Fibroblast of skin of right quadriceps (primary cell): ENCODE measurements at places on chromosomes 13 and 19.

GRCh38 chr19:56504581-56504980 lies 3.1 kb upstream of the ZNF471 start:
- peak; percentile 5 for DNase-seq

GRCh38 chr13:25440061-25440460 lies 68.3 kb downstream of the ATP8A2 start:
- DNase-seq = no peak

GRCh38 chr19:29947871-29948270 lies 5.8 kb downstream of the URI1 start:
- no peak for DNase-seq

DNA sequence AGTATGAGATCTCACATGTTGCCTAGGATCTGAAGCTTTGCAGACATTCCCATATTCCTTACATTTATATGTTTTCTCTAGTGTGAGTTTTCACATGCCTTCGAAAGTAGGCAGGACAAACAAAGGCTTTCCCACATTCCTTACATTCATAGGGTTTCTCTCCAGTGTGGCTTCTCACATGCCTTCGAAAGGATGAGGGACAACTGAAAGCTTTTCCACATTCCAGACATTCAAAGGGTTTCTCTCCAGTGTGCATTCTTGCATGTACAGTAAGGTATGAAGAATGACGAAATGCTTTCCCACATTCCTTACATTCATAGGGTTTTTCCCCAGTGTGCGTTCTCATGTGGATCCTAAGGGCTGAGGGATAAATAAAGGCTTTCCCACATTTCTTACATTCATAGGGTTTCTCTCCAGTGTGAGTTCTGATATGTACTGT lies 14.2 kb downstream of the ZNF699 start:
- peak; percentile 18 for DNase-seq

GRCh38 chr13:100138859-100139491 lies 50.1 kb downstream of the PCCA start:
- DNase-seq = peak; percentile 11

DNA sequence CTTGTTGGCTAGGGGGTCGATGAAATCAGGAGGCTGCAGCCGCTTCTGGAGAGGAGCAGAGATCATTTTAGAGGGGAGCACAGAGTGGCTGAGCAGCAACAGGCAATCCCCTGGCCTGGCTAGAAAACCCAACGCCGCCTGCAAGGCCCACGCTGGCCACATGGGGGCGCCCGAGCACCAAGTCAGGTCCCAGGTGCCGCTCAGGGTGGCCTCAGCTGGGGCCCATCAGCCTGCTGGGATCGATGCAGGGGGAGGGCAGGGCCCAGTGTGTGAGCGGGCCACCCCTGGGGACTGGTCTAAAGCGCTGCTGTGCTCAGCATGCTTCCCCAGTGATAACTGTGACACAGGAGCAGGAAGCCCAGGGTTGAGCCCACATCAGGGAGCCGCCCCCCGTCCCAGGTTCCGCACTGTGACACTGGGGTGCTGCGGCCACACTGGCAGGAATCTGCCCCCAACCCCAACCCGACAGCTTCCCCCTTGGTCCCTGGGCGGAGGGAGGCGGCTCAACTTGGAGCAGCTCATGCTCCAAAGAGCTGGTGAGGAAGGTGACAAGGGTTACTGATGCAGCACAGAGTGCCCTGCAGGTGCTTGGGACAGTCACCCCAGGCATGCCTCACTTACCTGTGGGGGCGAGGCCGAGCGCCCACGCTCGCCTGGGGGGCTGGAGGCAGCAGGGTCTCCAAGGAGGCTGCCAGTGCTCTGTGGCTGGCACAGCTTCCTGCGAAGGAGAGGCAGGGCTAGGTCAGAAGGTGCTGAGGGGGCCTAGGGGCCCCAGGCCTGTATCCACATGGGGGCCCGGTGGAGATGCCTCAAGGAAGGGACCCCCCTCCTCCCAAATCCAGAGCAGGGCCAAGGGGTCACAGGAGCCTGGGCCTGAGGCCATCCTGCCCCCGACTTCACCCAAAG lies 13.3 kb upstream of the ISYNA1 start:
- DNase-seq = peak; percentile 68

DNA sequence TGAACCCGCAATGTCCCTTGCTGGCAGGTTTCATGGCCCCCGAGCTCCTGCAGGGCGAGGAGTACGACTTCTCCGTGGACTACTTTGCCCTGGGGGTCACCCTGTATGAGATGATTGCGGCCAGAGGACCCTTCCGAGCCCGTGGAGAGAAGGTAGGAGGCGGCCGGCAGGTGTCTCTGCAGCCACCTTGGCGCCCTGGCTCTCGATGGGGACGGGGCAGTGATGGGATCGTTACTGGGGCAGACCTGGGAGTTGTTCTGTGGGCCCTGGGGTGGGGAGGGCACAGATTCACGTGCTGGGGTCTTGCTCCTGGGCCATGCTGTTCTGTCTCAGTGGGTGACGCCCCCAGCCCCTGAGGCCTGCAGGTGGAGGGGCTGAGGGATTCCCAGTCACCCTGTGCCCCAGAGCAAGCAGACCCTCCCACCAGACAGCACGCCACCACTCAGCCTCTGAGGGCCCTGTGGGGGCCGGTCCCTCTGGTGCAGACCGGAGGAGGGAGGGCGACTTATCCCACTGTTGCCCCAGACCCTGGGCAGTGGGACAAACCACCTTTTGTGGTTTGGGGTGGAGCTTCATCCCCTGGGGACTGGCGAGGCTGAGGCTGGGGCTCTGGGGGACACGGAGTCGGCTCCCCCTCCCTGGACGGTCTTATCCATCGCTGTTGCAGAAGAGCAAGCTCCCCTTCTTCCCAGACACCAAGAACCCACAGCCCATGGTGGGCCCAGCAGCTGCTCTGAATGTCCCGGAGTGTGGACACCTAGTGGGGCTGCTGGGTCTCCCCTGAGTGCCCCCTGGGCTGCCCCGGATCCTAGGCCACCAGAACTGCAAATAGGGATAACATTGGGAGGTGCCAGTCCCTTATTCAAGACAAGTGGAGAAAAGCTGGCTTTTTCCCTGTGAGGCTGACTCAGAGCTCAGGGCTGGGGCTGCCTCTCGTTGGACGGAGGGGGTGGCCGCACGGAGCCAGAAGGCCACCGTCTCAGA lies 27.5 kb upstream of the TMEM255B start:
- no peak for DNase-seq

DNA sequence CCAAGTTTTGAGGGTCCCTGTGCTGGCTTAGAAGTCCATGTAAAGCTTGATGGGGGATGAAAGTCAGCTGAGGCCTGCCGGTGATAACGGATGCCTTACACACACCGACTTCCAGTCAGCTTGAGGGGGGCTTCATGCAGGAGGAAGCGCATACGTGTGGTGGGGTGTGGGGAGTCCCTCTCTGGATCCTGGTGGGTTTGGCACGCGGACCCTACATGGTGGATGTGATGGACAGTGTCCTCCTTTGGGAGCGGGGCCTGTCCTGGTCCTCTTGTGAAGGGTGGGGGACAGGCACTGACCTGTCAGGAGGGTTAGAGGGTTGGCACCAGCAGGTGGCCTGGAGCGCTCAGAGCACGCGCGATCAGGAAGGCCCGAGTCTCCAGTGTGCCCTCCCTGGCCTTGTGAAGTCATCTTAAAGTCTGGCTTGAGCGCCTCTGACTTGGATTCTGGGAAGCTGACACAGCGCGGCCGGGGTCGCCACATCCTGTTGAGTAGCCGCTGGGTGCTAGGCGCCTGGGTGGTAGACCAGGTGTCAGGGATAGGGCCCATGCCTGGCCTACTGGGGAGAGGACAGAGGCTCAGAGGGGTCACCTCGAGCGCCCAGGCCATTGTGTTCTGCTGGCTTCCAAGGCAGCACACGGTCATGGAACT lies 2.9 kb downstream of the DAZAP1 start:
- no peak for DNase-seq

DNA sequence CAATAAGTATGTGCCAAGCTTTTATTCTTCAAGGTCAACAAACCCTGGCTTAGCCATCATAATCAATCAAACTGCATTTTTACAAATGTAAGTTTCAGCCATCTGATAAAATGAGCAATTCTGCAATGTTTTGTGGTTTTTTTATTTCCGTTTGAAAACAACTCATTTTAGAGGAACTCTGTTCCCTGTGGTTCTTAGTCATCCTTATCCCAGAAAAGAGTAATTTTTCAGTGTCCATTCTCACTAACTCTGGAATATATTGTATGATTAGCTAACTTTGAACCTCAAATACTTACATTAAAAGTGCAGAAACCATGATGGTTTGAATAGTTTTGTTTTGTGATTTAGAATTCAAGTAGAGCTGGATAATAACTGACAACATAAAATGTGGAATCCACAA lies 87.6 kb downstream of the IRS2 start:
- peak; percentile 91 for DNase-seq

DNA sequence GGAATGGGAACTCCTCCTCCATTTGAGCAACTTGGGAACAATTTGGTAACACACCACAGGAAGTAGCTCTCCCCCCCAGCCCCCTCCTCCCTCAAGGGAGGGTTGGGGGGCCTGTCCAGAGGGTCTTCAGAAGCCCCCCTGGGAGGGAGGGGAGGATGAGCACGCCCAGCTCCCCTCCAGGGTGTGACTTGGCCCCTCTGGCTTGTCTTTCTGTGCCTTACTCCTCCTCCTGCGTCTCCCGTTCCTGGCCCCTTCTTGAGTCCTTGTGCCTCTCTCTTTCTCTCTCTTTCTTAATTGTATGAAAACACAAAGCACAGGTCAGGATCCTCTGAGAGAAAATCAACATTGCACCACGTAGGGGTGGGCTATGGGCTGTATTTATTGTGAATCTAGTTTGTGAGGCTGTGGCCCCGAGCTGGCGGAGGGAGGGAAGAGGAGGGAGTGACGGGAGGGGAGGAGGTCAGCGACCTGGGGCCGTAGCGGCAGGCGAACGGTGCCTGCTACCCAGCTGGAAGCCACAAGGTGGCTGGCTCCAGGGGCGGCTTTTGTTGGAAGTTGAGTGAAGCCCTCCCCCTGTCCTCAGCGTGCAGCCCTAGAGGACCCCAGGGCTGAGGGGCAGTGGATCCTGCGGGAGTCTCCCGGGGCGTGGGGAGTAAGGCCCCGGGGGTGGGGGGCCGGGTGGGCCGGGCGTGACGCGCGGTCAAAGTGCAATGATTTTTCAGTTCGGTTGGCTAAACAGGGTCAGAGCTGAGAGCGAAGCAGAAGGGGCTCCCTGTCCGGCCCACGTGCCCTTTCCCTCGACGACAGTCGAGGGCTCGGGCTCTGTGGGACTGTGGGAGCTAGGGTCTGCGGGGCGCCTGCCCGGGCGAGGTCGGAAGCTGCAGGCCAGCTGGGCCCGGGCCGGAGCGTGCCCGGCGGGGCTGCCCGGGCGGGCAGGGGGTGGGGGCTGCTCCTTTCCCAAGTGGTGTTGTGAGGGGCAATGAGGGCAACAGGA lies 6.4 kb downstream of the LYL1 start:
- no peak for DNase-seq
